Stimulated activated CD4-positive, alpha-beta T cell treated with anti-CD3 and anti-CD28 coated beads, Interleukin-15, amount 100 ng/mL, for 1 hour (primary cell): ENCODE measurements at places on chromosomes 6 and 20.

DNA sequence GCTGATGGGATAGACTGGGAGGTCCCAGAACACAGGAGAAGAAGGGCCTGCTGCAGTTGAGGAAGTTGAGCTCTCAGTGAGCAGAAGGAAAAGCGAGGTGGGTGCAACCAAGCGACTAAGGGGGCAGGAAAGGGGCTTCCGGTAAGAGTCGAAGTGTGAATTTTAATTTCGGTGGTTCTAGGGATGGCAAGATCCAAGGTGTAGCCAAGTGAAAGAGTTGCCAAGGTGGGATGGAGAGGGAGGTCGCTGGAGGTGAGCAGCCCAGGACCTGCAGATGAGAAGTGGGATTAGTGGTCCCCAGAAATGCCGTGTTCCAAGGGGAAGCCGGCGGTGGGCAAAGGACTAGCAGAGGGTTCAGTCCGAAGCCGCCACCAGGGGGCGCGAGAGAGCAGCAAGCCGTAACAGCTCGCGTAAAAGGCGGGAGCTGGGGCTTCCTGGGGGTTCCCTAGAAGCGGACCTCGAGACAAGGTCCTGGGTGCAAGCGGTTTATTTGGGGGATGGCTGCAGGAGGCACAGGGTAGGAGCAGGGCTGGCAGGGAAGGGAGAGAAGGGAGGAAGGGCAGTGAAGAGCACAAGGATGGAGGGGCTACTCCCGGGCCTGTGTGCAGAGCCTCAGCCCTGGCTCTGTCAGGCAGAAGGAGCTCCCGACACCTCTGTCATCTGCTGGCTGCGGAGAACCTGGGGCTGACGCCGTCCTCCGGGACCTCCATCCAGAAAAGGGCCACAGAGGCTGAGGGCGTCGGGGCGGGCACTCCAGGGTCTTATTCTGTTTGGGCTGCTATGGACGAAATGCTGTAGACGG lies 103.6 kb downstream of the PAX1 start:
- no peak for DNase-seq

- no peak for DNase-seq
Observed at GRCh38 chr6:119162134-119162775, 83.8 kb upstream of the FAM184A start.

- no peak for DNase-seq
Observed at GRCh38 chr6:136079701-136080565, 170.2 kb downstream of the MTFR2 start.

DNA sequence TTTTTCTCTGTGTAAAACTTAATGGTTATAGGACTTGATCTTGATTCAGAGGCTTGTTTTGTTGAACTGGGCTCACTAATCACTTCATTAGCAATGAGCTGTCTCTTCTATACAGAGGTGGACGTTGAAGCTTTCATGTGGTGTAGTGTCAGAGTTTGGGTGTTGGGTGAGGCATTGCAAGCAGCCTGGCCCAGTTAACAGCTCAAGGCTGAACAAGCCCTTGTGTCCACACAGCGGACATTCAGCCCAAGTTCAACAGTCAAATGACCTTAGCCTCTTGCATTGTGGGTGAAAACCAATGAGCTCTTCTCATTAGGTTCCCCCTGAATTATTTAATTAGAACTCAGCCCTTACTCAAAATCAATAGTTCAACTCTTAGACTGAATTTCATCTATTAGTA lies 12.5 kb downstream of the COL10A1 start:
- no peak for DNase-seq

- DNase-seq = no peak
Observed at GRCh38 chr20:15065794-15066193, 728.4 kb upstream of the FLRT3 start.

- DNase-seq = no peak
Observed at GRCh38 chr6:130138116-130138908, 84.4 kb downstream of the SAMD3 start.

GRCh38 chr20:25584905-25585704 lies at the start of gene NINL:
NINL (minus strand) TSS chr20:25585531; CDS start chr20:25526587, 58,944 bp downstream.
- DNase-seq = peak; percentile 16

GRCh38 chr6:159701413-159701999 lies 8.5 kb upstream of the SOD2 start:
- no peak for DNase-seq

GRCh38 chr6:11384531-11385309 lies 152.3 kb upstream of the NEDD9 start:
- DNase-seq = no peak

DNA sequence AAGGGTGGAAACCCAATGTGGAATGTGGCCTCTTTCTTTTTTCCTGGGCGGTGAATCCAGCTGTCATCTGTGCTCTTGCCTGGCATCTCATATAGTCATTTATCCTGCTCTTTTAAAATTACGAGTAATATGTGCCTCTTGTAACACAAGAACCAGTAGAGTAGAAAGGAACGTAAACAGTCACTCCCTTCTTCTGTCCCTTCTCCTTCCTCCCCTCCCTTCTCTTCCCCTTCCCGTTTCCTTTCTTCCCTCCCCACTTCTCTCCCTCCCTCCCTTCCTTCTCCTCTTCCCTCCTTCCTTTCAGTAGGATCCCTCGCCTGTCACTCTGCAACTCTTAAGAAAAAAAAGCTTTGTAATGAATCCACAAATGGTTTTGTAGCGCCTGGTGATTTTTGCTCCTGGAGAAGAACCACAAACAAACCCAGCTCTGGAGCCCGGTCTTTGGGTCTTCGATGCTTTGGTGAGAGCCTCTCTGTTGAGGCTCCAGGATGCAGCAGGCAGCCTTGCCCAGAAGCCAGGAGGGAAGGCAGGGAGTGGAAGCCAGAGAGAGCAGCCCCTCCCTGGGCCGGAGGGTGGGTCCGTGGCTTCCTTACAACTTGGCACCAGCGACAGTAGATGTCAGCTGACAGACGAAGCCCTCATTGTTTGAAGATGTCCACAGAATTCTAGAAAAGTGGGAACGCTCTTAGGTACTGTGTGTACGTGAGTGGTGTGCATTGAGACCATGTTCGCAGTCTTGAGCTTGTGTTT lies 15.0 kb downstream of the DUSP22 start:
- no peak for DNase-seq

DNA sequence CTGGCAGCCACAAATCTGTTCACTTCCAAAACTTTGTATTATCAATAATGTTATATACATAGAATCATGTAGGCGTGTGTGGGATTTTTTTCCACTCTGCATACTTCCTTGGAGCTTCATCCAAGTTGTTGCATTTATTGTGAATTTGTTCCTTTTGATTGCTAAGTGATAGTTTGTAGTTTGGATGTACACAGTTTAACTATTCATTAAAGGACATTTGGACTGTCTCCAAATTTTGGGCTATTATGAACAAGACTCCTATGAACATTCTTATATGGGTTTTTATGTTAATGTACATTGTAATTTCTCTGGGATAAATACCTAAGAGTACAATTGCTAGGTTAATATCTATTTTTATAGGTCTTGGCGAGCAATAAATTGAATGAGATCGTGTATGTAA lies 36.2 kb upstream of the GCNT2 start:
- DNase-seq = no peak

GRCh38 chr6:7730001-7730783 lies 4.3 kb downstream of the BMP6 start:
- DNase-seq = no peak

DNA sequence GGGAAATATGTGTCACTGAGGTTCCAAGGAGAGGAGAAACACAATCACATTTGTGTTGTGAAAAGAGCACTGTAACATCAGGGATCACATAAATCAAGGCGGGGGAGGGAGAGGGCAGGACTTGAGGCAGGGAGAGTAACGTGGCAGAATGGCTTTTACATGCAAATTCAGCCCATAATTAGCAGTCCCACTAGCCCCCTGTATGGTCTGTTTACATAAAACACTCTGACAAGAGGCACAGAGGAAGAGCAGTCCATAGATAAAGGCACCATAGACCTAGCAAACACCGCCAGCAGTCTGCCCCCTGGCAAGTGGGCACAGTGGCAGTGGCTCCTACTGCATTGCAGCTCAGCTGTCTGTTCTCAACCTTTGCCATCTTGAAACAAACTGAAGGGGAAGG lies 82.7 kb downstream of the LYRM2 start:
- no peak for DNase-seq

- no peak for DNase-seq
Observed at GRCh38 chr6:36177166-36177565, 19.4 kb upstream of the BRPF3 start.

GRCh38 chr6:126131246-126131645 lies 144.9 kb downstream of the TRMT11 start:
- no peak for DNase-seq

- DNase-seq = no peak
Observed at GRCh38 chr6:107228754-107229153, 113.4 kb upstream of the BEND3 start.
